ENCODE measurements at places on chromosomes 12 and 14.

GRCh38 chr12:46744283-46744682, 81.5 kb downstream of the SLC38A4 start:
- DNase-seq: no peak

DNA sequence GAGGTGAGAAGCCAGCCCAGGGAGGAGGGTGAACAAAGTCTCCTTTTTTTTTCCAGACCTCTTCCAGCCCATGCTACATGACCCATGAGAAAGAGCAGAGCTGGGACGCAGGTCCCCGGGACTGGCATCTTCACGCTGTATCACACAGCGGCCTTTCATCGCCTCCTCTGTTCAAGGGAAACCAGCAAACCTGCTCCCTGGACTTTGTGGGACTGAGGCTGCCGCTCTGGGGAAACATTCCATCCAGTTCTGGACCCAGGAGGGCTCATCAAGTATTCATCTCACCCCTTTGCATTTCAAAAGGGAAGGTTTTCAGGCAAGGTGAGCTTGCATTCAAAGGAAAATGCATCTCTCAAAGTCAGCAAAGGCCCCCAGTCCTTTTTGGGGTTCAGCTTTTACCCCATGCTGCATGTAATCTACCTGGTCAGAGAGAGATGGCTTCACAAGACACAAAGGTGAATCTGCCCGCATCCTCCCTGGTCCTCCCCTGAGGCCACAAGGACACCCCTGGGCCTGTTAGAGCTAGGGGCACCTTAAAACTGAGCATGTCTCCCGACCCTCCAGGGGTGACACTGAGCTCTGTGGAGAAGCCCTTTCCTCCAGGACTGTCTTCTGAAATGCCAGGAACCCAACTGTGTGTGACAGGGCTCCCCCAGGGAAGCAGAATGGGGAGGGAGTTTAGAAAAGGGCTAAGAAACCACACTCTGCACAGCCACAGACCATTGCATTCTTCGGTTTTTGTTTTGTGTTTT, 21.2 kb upstream of the MEG3 start:
- DNase-seq: no peak

GRCh38 chr12:40648519-40648918, 43.7 kb upstream of the CNTN1 start:
- no peak for DNase-seq

- no peak for DNase-seq
Observed at GRCh38 chr14:80385336-80385735, 174.0 kb upstream of the DIO2 start.

GRCh38 chr14:23071244-23071920, 14.1 kb upstream of the CDH24 start:
- peak; percentile 73 for DNase-seq

- DNase-seq: peak; percentile 44
Observed at GRCh38 chr14:96592591-96593386, 90.6 kb downstream of the PAPOLA start.

- no peak for DNase-seq
Observed at GRCh38 chr12:96241846-96242256, 47.7 kb downstream of the ELK3 start.

- DNase-seq: no peak
Observed at GRCh38 chr12:54956818-54957641, 27.5 kb downstream of the TESPA1 start.

DNA sequence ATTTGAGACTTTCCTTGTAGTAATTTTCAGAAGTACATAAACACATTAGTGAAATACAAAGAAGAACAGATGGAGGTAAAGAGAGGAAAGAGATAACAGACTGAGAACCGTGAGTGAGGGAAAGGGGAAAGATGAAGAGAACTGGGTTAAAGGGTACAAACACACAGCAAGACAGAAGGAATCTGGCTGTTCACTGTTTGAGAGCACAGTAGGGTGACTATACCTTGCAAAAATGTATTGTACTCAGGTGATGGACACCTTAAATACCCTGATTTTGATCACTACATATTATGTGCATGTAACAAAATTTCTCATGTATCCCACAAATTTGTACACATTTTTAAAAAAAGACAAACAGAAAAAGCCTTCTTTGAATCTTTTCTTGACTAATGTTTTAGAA, 2.7 kb upstream of the TRHDE start:
- DNase-seq: no peak

DNA sequence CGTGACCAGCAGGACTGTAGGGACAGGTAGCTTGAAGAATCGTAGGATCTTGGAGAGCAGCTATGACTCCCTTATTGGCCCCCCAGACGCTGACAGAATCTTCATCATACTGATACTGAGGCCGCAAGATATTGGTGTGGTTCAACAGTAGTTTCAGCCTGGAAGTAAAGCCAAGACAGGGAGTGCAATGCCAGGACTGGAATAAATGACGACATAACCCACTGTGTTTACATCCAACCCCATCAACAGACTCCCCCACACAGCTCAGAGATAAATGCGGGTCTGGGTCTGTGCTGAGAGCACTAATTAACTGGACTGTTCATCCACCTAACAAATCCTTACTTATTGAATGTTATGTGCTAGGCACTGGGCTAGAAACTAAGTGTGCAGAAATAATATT, 16.6 kb downstream of the NOXRED1 start:
- no peak for DNase-seq

- no peak for DNase-seq
Observed at GRCh38 chr12:117427211-117427610, 65.8 kb upstream of the NOS1 start.

DNA sequence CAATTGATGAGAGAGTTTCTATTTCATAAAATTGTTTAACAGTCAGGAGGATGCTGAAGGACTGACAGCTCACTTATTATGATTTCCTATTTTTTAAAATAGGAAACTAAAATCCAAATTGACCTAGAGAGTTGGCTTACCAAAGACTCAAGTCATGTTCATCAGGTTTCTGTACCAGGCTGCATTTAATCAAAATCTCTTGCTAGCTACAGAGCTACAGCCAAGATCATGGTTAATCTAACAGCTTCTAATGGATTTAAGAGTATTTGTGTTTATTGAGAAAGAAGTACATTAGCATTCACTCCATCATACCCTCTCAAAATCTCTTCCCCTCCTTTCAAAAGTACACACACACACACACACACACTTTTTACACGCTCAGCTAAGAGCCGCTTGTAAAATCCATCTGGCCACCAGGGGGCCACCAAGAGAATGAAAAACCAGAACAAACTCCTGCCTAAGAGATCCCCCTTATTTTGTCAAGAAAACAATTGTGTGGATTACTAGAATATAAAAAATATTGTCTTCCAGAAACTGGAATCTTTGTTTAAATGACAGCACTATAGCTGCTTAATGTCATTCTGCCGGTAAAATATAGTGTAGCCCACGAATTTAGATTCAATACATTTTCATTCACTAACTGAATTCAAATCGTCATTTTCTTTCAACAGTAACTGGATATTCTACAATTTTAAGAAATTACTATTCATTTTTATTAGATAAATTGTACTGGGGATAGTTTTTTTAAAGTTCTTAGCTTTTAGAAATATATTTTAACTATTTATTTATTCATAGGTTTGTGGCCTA, 334.0 kb downstream of the BTG1 start:
- peak; percentile 74 for DNase-seq

GRCh38 chr12:105980533-105980932, 158.2 kb downstream of the NUAK1 start:
- no peak for DNase-seq

DNA sequence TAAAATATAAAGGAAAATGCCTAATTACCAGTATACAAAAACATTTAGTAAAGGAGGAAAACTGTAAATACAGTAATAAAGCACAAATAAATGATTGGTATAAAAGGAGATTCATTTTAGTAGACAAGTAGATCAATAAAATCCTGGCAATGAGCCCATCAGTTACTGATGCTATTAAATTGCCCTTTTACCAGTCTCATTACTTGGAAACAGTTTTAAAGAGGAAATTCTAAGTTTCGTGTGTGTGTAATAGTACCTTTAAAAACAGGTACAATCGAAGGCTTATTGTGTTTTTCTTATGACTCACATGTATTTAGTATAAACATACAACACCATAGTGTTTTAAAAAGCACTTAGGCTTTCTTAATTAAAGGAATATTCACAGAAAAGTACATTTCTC, 46.4 kb upstream of the SYT10 start:
- no peak for DNase-seq

GRCh38 chr14:36646664-36647416, 14.8 kb upstream of the PAX9 start:
- DNase-seq: no peak

DNA sequence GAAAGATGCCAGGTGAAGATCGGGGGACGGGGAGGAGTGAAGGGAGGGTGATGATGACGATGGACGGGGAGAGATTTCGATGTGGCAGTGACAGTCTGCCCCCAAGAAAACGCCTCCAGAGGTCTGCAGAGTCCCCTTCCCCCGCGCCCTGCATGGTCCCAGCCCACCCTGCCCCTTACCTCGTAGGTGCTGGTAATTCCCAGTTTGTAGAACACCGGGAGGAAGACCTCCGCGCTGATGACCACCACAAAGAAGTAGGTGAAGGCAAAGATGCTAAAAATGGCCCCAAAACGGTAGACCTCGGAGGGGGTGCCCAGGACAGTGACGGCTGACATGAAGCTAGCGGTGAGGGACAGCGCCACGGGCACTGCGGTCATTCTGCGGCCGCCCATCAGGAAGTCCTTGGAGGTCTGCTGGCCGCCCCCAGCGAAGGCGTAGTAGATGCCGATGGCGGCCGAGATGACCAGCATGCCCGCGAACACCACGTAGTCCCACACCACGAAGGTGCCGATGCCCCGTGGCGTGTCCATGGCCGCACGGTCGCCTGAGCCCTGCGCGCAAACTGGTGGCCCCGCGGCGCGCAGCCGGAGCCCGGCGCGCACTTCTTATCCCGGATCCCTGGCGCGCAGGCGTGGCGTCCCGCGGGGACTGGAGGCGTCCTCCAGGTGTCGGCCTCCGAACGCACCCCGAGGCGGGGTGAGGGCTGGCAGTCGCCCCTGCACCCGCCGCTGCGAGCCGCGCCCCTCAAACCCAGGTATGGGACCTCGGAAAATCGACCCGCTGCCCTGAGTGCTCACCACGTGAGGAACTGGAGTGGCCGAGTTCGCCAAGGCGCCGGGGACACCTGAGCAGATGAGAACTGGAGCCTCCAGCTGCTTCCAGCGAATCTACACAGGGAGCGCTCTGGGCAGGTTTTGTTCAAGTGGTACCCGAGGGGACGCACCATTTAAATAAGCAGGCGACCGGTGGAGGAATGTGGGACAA, at the start of gene SLC5A8:
SLC5A8 (minus strand) TSS at position 920 of the 984 bp plus-strand sequence; CDS start at position 530, 390 bp downstream.
- no peak for DNase-seq

- DNase-seq: no peak
Observed at GRCh38 chr14:64680714-64681065, 23.5 kb upstream of the PLEKHG3 start.

GRCh38 chr12:109793826-109794501, 39.2 kb downstream of the TRPV4 start:
- no peak for DNase-seq

DNA sequence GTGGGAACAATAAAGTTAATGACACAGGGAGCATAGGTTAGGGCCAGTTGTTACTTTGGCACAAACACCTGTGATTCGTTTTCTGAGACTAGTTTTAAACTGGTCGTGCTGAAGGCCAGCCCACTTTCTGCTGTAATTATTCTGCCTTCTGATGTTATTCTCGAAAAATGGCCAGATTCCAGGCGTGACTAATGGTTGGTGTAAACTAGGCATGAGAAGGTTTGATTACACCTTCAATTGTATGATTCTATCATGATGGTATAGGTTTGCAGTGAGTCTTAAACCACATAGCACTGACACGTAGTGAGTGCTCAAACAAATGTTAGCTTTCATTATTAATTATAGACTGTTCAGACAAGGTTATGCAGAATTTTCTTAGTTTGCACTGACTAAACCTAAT, 39.0 kb downstream of the CKB start:
- no peak for DNase-seq

DNA sequence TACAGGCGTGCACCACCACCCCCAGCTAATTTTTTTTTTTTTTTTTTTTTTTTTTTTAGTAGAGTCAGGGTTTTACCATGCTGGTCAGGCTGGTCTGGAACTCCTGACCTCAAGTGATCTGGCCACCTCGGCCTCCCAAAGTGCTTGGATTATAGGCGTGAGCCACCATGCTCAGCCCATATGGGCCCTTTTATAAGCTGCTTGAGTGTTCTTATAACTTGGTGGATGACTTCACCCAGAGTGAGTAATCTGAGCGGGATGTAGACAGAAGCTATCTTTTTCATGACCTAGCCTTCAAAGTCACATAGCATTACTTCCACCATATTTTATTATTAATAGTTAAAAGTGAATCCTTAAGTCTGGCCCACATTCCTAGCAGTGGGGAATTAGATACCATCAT, 16.4 kb downstream of the BBOF1 start:
- no peak for DNase-seq

DNA sequence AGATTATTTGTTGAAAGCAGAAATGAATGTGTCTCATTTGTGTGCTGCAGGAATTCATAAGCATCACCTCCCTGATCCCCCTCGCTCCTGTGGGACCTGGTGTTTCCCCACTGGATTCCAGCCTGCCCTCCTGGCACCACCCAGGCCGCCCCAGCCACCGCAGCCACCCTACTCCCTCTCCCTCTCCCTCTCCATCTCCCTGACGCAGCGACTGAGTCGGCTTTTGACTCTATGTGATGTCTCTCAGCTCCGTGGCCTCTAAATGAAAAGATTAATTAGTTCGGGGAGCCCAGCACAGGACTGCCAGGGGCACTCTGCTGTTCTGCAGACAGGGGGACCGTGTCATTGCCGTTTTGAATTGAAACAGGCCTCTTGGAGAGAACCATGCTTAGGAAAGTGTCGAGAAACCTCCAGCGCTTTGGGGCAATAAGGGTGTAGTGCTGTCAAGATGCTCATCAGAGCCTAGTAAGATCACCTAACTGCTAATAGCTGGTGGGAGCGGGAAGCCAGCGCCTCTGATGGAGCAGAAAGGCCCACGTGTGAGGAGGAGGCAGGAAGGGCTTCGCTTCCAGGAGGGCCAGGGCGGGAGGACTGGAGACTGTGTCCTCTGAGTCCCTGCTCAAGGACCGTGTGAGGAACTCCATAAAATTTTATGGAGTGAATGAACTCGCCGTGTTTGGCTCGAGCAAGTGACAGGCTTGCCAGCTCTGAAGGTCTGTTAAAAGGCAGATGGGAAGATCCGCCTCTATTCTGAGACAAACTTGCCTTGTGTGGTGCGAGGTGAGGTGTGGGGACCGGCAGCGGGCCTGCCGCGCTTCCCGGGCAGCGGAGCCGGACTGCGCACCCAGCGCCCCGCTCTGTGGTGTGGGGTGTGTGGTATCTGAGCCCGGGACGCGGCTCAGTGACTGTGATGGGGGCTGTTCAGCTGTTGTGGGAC, 157.4 kb upstream of the C14orf180 start:
- DNase-seq: no peak

GRCh38 chr14:75614179-75614578, 35.8 kb downstream of the FLVCR2 start:
- no peak for DNase-seq

DNA sequence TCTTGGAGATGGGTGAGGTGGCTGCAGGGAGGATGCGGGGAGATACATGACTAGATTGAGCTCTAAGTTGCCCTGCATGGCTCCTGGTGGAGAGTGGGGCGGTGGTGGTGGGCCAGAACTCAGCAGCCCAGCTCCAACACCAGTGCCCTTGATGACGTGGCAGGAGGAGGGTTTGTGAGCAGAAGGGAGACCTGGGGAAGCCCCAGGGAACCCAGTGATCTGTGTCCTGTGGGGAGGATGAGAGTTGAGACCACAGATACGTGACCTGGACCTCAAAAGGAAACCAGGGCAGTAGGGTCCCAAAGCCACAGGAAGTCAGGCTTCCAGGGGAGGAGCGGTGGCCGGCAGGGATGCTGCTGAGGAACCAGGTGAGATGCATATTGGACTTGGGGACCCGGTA, 989.1 kb upstream of the TMEM132C start:
- DNase-seq: no peak

- no peak for DNase-seq
Observed at GRCh38 chr14:55505846-55506245, 65.4 kb upstream of the TBPL2 start.

Measured in neural crest cell (in vitro differentiated cells).